Activated CD4-positive, alpha-beta T cell treated with anti-CD3 and anti-CD28 coated beads, Interleukin-2, Interleukin-6, amounts not matched to agents 100 ng/mL and 50 ng/mL, durations not matched to agents 16 hours and 8 hours (primary cell): ENCODE measurements at places on chromosomes 6 and 20.

- DNase-seq: no peak
Observed at GRCh38 chr6:31948753-31949413, 3.0 kb downstream of the CFB start.

GRCh38 chr6:167397712-167398111 lies 72.8 kb downstream of the TTLL2 start:
- DNase-seq: no peak

DNA sequence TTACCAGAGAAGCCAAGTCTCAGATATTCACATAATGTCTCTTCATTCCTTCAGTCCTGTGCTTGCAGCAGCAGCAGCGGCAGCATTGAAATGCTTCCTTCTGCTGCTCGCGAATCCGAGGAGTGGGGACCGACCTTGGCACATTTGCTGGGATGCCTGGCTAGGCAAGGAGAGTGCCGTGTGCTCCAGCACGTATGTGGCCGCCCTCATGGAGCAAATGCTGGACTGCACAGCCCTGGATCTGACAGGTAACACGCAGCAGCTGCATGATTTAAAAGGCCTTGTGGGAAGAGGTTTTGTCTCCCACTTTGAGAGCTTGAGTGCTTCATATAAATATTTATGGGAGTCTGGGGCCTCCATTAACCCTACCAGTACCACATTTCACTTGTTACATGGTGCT lies 9.9 kb downstream of the MAFB start:
- no peak for DNase-seq

DNA sequence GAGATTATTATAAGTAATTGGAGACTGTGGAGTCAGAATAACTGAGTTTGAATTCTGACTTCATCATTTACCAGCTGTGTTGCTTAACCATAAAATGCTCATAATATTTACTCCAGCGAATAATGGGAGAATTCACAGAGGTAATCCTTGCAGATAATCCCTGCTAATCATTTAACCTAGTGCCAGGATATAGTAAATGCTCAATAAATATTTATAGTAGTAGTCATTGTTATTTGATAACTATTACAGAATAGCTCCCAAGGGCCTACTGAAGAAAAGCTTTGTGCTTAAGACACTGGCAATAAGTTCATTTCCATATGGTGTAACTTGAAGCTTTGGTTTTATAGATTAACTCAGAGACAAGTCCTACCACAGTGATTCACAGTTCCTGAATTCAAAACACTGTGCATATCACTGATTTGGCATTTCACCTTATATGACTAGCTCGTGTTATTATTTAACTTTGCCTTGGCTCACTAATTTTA lies 208.8 kb upstream of the PLCB4 start:
- DNase-seq: no peak

GRCh38 chr6:166853371-166854325 lies 102.7 kb downstream of the RNASET2 start:
- no peak for DNase-seq

DNA sequence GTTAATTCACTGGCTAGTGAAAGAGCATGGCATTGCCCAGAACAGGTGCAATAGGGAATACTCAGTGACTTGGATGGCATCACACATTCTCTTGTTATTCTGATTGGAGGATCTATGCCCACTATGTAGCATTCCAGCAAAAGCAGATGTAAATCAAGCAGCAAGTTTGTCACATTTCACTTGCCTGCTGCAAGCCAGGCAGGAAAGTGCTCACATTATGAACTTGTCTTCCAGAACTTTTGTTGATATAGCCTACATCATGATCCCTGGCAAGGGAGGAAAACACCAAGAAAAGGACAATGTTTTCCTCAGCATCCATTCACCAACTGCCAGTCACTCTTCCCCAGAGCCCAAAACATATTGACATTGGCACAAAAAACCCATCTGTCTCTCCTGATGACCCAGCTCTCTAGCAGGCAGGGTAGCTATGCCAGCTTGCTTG lies 77.8 kb downstream of the ARHGAP18 start:
- DNase-seq: no peak

GRCh38 chr6:54633601-54634000 lies 213.0 kb upstream of the FAM83B start:
- DNase-seq: no peak

DNA sequence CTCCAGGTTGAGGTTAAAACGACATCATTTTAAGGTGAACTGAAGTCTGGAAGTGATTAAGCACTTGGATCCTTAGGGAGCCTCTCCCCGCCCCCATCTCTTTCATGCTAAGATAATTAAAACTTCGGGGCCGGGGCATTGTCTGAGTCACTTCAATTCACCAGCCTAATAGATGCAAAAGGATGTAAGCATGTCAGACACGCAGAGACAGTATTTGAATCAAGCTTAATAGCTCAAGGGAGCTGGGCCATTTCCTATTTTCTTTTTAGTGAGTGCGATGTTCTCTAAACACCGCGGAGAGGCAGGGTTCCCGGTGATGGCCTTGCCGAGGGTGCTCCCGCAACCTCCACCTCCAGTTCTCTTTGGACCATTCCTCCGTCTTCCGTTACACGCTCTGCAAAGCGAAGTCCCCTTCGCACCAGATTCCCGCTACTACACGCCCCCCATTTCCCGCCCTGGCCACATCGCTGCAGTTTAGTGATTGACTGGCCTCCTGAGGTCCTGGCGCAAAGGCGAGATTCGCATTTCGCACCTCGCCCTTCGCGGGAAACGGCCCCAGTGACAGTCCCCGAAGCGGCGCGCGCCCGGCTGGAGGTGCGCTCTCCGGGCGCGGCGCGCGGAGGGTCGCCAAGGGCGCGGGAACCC lies 516 bp upstream of the IRF4 start:
- DNase-seq: peak; percentile 71

- peak; percentile 50 for DNase-seq
Observed at GRCh38 chr6:111975466-111975865, 78.4 kb upstream of the CCN6 start.

GRCh38 chr20:24432046-24432442 lies 37.4 kb upstream of the SYNDIG1 start:
- no peak for DNase-seq

DNA sequence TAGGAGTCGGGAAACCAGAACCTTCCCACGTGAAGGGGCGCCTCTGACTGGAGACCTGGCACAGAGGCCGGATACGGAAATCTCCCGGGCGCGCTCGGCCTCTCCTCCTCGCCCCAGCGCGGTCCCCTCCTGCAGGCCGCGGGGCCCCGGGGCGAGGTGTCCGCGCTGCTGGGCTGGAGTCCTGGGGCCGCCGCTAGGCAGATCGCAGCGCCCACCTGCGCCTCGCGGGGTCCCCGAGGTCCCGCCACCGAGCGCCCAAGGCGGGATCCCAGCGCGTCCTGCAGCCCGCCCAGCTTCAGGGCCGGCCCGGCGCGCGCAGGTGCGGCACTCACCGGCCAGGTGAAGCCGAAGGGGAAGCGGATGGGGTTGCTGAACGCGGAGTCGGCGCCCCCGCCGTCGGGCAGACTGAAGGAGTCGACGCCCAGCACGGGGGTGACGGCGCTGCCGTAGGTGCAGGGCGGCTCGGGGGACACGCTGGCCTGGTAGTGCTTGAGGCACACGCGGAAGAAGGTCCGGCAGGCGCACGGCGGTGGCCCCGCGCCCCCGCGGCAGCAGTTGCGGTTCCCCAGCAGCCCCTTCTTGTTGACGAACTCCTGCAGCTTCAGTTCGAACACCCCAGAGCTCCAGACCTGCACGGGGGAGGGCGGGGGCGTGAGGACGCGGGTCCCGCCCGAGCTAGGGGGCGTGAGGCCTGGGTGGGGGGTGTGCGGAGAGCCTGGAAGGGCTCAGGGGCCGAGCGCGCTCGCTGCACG lies 1.5 kb downstream of the DLL1 start:
- DNase-seq: no peak

DNA sequence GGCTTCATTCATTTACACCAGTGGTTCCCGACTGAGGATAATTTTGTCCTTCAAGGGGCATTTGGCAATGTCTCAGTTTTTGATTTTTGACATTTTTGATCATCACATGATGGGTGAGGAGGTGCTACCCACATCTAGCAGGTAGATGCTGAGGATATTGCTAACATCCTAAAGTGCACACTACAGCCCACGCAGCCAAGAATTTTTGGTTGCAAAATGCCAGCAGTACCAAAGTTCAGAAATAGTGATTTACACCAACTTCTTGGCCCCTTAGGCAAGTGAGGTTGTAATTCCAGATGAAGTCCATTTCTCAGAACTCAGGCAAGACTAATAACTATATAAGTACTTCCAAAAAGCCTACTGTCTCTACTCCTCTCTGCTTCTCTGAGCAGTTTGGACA lies 80.1 kb upstream of the TSHZ2 start:
- no peak for DNase-seq

GRCh38 chr20:53291548-53291947 lies 302.1 kb downstream of the ZNF217 start:
- no peak for DNase-seq

DNA sequence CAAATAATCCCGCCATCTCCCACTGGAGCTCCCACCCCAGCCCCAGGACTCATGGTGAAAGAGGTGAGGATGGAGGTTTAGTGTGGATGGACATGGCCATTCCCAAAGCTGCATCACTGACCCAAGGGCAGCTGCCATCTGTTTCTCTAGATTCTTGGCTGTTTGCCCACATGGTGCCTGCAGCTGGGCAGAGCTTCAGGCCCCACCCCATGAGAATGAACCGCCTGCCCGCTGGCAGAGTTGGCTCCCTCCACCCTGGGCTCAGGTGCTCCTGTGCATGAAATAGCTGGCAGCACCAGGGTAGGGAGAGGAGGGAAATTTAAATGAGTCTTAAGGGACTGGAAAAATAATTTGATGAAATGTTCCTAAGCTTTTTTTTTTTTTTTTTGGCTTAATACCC lies 17.4 kb downstream of the SCML4 start:
- no peak for DNase-seq

DNA sequence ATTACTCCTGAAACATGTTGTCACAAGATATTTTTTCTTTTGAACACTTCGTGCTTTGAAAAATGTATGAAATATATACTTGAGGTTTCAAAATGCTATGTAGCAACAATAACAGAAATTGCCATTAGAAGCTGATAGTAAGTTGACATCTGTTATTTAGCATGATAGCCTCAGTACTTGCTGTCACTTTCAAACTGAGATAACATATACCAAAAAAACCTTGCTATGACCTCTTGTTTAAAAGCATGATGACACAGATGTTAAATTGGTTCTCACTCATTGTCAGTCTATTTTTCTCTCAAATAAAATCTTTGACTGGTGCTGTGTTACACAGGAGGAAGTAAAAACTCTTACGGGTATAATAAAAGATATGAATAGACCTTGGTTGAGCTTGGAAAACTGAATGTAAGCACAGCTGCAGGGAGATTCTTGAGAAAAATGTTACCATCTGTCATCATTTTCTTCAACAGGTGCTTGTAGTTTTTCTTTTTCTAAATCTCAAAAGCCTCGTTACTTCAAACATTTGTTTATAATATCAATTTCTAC lies 18.6 kb downstream of the MOXD1 start:
- no peak for DNase-seq

GRCh38 chr6:44044154-44044539 lies 83.1 kb downstream of the MRPL14 start:
- DNase-seq: no peak

- DNase-seq: no peak
Observed at GRCh38 chr20:38926934-38927616, 858 bp downstream of the FAM83D start.

DNA sequence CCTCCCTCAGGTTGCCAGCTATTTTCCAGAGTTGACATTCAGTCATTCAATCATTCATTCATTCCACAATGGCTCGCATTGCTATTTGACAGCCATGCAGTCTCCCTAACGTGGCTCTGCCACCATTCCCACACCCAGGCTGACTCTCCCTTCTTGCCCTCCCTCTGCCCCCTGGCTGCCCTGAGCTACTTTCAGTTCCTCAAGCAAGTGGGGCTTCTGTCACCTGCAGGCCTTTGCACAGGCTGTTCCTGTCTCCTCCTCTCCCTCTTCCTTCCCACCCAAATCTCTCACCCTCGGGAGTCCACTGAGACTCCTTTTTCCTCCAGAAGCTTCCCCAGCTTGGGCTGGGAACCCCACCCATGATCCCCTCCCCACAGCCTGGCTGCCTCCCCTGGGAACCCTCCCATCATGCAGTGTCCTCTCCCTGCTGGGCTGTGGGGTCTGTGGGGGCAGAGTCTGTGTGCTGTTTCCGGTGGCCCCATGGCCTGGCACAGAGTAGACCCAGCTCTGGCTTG lies 2.6 kb downstream of the PACSIN1 start:
- DNase-seq: no peak

GRCh38 chr6:44057931-44058616 lies 69.2 kb downstream of the MRPL14 start:
- no peak for DNase-seq

DNA sequence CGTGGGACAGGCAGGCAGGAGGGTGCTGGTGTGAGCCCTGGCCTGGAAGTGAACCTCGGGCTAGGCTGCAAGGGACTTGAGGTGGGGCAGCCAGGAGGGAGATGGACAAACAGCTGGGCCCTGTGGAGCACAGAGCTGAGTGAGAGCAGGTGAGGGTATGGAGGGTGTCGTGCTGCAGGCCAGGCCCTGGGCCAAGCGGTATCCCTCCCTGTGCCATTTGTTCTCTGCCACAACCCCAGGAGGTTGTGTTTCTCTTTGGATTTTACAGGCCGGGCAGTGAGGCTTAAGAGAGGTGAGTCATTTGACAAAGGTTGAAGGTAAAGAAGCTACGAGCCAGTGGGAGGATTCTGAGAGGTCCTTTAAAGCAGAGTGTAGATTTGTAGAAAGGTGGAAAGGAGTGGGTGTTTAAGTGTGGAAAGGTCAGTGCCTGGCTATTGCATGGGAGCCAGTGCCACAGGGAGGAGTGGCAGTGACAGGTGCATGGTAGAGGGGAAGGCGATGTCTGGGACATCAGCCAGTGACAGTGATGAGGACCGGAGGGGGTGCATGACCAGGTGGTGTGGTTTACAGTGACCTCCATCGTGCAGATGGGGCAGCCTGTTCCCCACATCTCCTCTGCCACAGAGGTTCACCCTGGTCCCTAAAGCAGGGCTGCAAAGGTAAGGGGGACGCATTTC lies 39.8 kb downstream of the GMPR start:
- no peak for DNase-seq

- DNase-seq: no peak
Observed at GRCh38 chr20:19633985-19634384, 124.1 kb upstream of the RIN2 start.

DNA sequence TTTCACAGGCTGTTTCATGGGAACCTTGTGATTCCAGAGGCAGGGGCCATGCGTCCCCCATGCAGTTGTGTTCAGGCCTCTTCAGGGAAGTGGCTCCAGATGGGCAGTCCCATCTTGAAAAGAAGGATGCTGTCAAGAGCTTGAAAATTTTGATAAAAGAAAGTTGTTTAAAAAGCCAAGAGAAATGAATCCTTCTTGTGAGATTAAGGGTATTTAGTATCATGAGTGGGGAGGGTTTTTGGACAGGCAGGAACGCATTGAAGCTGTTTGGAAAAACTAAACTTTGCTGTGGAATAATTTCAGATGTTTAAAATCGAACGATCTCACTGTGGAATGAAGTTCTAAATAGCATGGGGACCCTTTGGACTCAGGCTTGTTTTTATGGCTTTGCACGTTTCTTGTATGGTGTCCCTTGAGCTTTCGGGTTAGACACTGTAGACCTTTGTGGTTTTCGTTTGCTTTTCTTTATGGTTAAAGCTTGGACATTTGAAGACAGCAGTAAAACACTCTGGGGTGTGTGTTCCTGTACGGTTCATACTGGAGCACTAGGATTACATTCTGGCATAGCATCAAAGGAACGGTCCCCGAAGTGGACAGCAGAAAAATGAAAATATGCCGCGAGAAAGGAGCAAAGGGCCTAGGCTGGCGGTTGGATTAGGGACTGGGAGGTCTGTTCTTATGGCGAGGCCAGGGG lies 18.2 kb downstream of the KIF25 start:
- DNase-seq: no peak
